ENCODE measurements at places on chromosomes 2 and 18. TPM values are rescaled to one million over a fixed set of nuclear protein-coding genes. Genes with fewer than 3 reads are reported as not detected.

FBLN7 gene
- 16.7 TPM for total RNA-seq

ACYP2 gene
- total RNA-seq = 23.8 TPM

ALPP gene
- not detected for total RNA-seq

DCDC2C gene
- total RNA-seq = 0.46 TPM

DNA sequence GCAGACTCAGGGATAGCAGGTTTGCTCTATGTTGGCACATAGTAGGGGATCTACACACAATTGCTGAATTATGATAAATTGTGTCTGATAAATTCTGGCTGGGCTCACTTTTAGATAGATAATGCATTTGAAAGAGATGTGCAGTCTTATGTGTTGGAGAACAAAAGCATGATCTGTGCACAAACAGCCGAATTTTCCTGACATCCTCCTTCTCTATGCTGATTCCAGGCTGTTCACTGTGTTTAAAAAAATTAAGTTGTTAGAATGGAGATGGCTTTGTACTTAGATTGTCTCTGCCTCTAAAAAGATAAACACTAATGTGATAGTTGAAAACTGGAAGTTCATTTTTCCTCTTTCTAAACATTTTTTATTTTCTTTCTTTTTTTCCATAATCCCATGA lies 2.1 kb downstream of the CERS6 start:
- peak overlapping the region; percentile 74 for H3K4me3 ChIP-seq
- no peaks in the 10 kb centered on the region for H3K27me3 ChIP-seq
- H3K36me3 ChIP-seq = no peaks in the 10 kb centered on the region
- no peak for DNase-seq

DNA sequence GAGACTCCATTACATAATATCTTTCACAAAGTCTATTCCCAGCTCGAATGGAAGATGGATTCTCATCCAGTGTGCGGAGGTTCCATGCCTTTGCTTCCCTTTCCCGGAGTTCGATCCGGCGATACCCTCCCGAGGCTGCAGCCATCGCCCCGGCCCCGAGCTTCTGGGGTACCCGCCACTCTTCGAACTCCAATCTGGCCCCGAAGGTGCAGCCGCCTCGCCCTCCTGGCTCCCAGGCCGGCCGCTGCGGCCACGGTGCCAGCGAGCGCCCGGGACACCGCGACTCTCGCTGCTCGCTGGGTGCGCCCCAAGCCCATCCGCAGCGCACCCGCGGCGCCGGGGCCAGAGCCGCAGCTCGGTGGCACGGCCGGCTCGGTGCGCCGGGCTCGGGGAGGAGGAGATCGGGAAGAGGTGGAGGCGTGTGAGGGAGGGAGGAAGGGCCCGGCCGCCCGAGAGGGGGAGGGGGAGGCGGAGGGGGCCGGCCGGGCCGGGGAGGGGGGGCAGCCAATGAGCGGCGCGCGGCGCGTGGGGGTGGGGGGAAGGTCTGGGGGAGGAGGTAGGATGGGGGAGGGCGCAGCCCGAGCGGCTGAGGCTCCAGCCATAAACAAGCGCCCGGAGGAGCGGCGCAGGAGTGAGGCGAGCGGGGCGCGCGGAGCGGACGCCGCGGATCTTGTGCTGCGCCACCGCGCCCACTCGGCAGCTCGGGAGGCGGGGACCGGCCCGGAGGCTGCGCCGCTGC lies at the start of gene CRIM1:
CRIM1 (plus strand) TSS at position 628 of the 739 bp plus-strand sequence. CDS start 515 bp downstream, outside the sequence.
- peaks cover 43% of the 10 kb centered on the region for H3K4me1 ChIP-seq
- peak; percentile 88 for DNase-seq
- H3K4me3 ChIP-seq = peak within 1 kb of the TSS; percentile 83
- peak within 1 kb of the TSS; percentile 56 for H3K27ac ChIP-seq
- no peaks in the 10 kb centered on the region for H3K27me3 ChIP-seq
- H3K36me3 ChIP-seq = no peaks in the 10 kb centered on the region

DNA sequence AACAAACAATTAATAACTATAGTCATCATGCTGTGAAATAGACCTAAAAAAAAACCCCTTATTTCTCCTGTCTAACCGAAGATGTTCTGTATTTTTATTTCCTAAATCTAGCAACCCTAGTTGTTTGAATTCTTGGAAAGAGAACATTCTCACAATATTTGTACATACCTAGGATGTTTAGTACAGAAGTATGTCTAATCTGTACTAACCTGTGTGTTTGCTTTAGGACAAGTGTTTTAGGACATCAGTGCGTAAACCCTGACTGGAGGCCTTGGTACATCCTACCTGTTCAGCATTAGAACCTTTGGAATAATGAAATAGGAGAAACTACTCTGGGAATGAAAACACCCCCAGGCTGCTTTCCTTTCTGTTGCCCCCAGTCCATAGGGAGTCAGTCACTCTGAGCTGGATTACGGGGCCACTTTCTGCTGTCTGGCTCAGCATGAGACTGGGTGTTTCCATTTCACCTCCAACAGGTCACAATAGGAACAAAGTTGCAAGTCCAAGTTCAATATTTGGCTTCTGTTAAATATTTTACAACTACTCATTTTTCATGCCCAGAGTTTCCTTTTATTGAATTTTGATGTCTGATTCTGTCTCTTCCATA lies 114.7 kb downstream of the MTX2 start:
- no peaks in the 10 kb centered on the region for H3K36me3 ChIP-seq
- no peak for DNase-seq
- H3K4me3 ChIP-seq = no peak overlapping the region

DNA sequence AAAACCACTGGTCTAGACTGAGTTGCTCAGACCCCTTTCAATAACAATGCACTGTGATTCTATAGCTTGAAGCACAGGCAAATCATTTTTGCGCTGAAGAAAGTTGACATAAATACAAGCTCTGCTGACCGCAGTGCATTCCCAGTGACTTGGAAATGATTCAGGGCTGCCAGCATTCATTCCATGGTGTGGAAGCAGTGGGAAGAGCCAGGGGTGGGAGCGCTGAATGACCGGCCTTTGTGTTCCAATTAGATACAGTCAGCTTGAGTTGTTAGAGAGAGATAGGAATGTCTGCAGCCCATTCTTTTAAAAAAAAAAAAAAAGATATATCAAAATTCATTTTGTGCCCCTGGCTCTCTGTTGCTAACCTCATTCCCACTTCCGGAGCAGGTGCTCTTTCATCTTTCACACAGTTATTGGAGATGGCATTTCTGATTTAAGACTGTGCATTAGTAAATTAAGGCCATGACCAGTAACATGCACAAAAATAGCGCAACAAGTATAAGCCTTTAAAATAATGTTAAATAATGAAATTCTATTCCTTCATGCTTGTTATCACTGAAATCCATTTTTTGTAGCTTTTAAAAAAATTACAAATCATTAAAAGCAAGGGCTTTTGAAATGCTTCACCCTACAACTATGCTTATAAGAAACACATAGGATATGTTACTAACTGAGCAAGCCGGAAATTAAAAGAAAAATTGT lies 59.4 kb upstream of the CTLA4 start:
- H3K27ac ChIP-seq = no peak overlapping the region
- H3K36me3 ChIP-seq = no peaks in the 10 kb centered on the region
- H3K27me3 ChIP-seq = no peaks in the 10 kb centered on the region
- H3K4me3 ChIP-seq = no peak overlapping the region
- H3K4me1 ChIP-seq = no peaks in the 10 kb centered on the region

GRCh38 chr2:106111882-106112571 lies 82.1 kb downstream of the UXS1 start:
- no peak overlapping the region for H3K27ac ChIP-seq
- peaks cover 29% of the 10 kb centered on the region for H3K36me3 ChIP-seq
- no peak for DNase-seq
- no peak overlapping the region for H3K4me3 ChIP-seq
- no peaks in the 10 kb centered on the region for H3K4me1 ChIP-seq
- no peaks in the 10 kb centered on the region for H3K27me3 ChIP-seq

DNA sequence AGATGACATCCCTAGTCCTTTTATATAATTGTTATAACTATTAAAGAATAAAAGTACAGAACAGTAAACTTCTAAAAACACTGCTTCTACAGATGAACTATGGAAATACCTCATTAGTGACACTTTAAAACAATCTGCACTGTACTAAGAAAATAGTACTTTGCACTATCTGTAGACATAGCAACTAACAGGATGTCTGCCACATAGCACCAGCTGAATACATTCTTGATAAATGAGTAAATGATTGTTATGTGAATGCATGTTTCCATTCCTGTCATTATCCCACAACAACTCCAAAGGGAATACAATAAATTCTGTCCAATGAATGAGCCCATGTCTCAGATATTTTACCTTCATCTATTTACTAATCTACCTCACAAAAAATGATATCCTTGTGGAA lies 115.3 kb upstream of the SLC35G4 start:
- H3K27me3 ChIP-seq = no peaks in the 10 kb centered on the region
- no peaks in the 10 kb centered on the region for H3K4me1 ChIP-seq
- no peak overlapping the region for H3K4me3 ChIP-seq
- no peaks in the 10 kb centered on the region for H3K36me3 ChIP-seq
- no peak overlapping the region for H3K27ac ChIP-seq

DNA sequence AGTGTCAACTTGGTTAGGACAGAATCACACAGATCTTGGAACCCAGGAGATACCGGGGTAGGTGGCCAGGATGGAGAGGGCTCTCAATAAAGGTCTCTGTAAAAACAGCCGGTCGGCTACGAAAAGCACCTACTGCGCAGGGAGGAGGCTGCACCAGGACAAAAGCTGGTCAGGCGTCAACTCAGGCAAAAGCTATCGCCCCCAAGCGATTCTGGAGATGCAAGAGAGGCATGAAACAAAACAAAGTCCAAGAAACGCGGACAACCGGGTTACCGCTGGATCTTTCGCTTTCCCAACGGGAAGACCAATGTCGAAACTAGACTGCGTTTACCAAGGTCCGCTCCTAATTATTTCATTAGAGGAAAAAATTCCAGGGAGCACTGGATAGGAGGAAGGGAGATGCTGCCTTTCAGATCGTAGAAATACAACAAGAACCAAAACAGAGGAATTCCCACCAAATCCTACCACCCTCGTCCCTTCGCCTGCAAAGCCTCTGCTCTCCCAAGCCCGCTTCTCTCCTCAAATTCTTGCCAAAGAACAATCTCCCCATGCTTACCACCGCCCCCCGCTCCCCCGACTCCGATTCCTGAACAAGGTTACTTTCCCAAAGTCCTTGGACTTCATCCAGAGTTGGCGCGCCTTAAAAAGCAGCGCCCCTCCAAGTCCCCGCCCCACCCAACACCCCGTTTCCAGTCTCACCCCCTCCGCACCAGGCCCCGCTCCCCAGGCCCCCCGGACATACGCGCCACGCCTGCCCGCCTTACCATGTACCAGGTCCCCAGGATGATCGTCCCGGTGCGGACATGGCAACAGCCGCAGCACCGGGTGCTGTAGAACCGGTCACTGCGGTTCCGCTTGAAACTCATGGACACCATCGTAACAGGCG lies 539 bp downstream of the LAPTM4A start:
- H3K27me3 ChIP-seq = no peaks in the 10 kb centered on the region
- DNase-seq = peak; percentile 60
- H3K4me3 ChIP-seq = peak overlapping the region; percentile 92
- no peaks in the 10 kb centered on the region for H3K36me3 ChIP-seq
- H3K27ac ChIP-seq = peak overlapping the region; percentile 99
- H3K4me1 ChIP-seq = peaks cover 18% of the 10 kb centered on the region

DNA sequence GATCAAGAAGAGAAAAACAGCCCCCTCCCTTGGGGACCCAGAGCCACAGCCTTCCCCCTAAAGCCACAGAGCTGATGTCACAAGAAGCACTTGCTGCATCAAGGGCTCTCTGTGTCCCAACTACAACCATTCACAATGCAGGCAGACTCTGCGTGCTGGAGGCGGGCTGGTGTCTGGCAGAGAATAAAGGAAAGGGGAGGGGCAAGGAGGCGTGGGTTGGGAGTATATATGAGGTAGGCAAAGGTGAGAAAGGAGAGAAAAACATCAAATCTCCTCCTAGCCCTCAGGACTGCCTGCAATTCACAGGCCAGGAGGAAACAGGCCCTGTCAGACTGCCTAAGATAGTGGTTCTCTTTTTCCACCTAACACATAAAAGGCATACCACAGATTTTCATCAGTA lies 48.8 kb upstream of the IHH start:
- no peaks in the 10 kb centered on the region for H3K27me3 ChIP-seq
- DNase-seq = no peak
- H3K4me3 ChIP-seq = no peak overlapping the region
- H3K36me3 ChIP-seq = no peaks in the 10 kb centered on the region
- H3K27ac ChIP-seq = no peak overlapping the region

GRCh38 chr2:25373269-25373981 lies 31.7 kb upstream of the DNMT3A start:
- peaks cover 23% of the 10 kb centered on the region for H3K4me1 ChIP-seq
- H3K36me3 ChIP-seq = no peaks in the 10 kb centered on the region
- no peak overlapping the region for H3K4me3 ChIP-seq

DNA sequence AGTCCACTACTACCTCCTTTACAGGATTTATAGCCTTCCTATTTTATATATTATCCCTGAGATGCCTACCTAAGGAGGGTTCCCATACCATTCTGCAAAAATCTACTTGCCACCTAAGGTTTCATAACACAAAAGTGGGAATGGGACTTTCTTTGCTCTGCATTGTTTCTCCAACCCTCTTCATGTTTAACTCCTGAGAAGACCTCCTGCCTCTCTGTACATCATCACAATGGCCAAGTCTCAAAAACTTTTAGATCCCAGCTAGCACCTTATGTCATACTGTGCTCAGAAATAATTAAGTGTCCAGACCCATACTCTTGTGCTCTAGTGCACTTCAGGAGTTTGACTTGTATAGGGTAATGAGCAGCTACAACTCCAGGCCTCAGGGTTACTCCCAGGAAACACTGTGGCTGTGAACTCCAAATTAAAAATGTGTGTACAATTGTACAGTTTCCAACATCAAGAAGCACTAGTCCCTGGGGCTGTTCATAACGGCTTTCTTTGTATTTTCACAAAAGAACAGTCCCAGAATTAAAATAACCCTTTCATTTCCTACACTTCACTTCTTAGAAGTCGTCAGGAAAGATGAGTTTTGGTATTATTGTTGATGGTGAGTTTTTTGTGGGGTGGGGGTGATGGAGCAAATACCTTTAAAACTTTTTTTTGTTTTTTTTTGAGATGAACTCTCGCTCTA lies 39.4 kb downstream of the METAP1D start:
- H3K27ac ChIP-seq = no peak overlapping the region
- no peaks in the 10 kb centered on the region for H3K36me3 ChIP-seq
- H3K4me1 ChIP-seq = no peaks in the 10 kb centered on the region
- DNase-seq = no peak
- no peaks in the 10 kb centered on the region for H3K27me3 ChIP-seq

GRCh38 chr2:189056200-189057106 lies 82.3 kb downstream of the COL3A1 start:
- H3K27me3 ChIP-seq = no peaks in the 10 kb centered on the region
- no peaks in the 10 kb centered on the region for H3K36me3 ChIP-seq
- H3K4me1 ChIP-seq = no peaks in the 10 kb centered on the region
- H3K27ac ChIP-seq = no peak overlapping the region
- no peak overlapping the region for H3K4me3 ChIP-seq

GRCh38 chr2:227661827-227662226 lies 4.8 kb upstream of the SCYGR5 start:
- no peak overlapping the region for H3K27ac ChIP-seq
- no peak overlapping the region for H3K4me3 ChIP-seq
- DNase-seq = no peak

All from thyroid gland (tissue), 4 donors.